Naive thymus-derived CD4-positive, alpha-beta T cell (primary cell): ENCODE measurements at places on chromosomes 16 and 17. TPM values are rescaled to one million over a fixed set of nuclear protein-coding genes. Genes with fewer than 3 reads are reported as not detected.

SLC16A3 gene
- 242 TPM for total RNA-seq

DNAI2 gene
- 1.2 TPM for total RNA-seq

EVPLL gene
- not detected for total RNA-seq

KRTAP17-1 gene
- not detected in 2 replicates for total RNA-seq

GP1BA gene
- total RNA-seq: not detected in 2 replicates

SYCE1L gene
- 11.9 TPM for total RNA-seq

TMEM88 gene
- 11.6 TPM for total RNA-seq

MT1G gene
- total RNA-seq: not detected

MYCBPAP gene
- 8.9 TPM for total RNA-seq

P2RX5 gene
- 30.0 TPM for total RNA-seq

CFAP119 gene
- 2.9 TPM for total RNA-seq

KLHL10 gene
- total RNA-seq: not detected

TERB1 gene
- total RNA-seq: 0.83 TPM

NEUROD2 gene
- not detected for total RNA-seq

MRC2 gene
- 2.8 TPM for total RNA-seq

TBC1D26 gene
- total RNA-seq: not detected

NECAB2 gene
- total RNA-seq: not detected

PMP22 gene
- 2.3 TPM for total RNA-seq

NAGS gene
- 0.19 TPM for total RNA-seq

ELP5 gene
- total RNA-seq: 26.9 TPM

TMEM94 gene
- 86.3 TPM for total RNA-seq

ODAD4 gene
- not detected for total RNA-seq

NR1D1 gene
- total RNA-seq: 18.6 TPM

C17orf78 gene
- not detected for total RNA-seq

CCL22 gene
- 0.54 TPM for total RNA-seq

TMC5 gene
- not detected for total RNA-seq

GNAO1 gene
- total RNA-seq: not detected

KAT8 gene
- total RNA-seq: 128 TPM

ALOX12B gene
- 1.1 TPM for total RNA-seq

BOLA2 gene
- 8.0 and 10.4 TPM in 2 replicates for total RNA-seq

SPN gene
- 79.5 TPM for total RNA-seq

LGALS9B gene
- 0.83 TPM for total RNA-seq

SLFN12L gene
- 43.6 TPM for total RNA-seq

HYDIN gene
- total RNA-seq: 0.13 TPM

WDR81 gene
- total RNA-seq: 55.1 and 55.7 TPM in 2 replicates

ALG1 gene
- total RNA-seq: 23.7 TPM

SCN4A gene
- total RNA-seq: 0.03 TPM

CSH2 gene
- total RNA-seq: not detected

MARF1 gene
- 157 TPM for total RNA-seq

SLC16A11 gene
- 0.88 TPM for total RNA-seq

PSMD11 gene
- 60.8 TPM for total RNA-seq

AATK gene
- 0.51 TPM for total RNA-seq

NACA2 gene
- total RNA-seq: not detected in 2 replicates

HASPIN gene
- 0.32 TPM for total RNA-seq

MAPT gene
- total RNA-seq: 0.27 TPM

HAGHL gene
- 9.4 TPM for total RNA-seq

SBK1 gene
- total RNA-seq: 16.5 TPM

LRRC75A gene
- total RNA-seq: 4.7 TPM

ABCC11 gene
- 0.81 TPM for total RNA-seq

MT4 gene
- total RNA-seq: not detected

PPY gene
- total RNA-seq: not detected

TAT gene
- total RNA-seq: not detected

CCDC200 gene
- total RNA-seq: not detected in 2 replicates

ZNF385C gene
- 0.20 TPM for total RNA-seq

GLYR1 gene
- total RNA-seq: 107 TPM

ABCA9 gene
- total RNA-seq: 0.30 TPM

SRCIN1 gene
- total RNA-seq: 0.20 and 0.27 TPM in 2 replicates
